ENCODE measurements at places on chromosomes 2 and 18.
A peak's percentile ranks its signal among the peaks of the same experiment; 100 is the strongest.

- DNase-seq = no peak
Measured at GRCh38 chr18:47758000-47758399, 172.5 kb downstream of the SMAD2 start.

GRCh38 chr2:120736624-120737339 is 1.1 kb downstream of the GLI2 start:
- DNase-seq = peak; percentile 52

- DNase-seq = no peak
Measured at GRCh38 chr2:200177971-200178911, 128.3 kb upstream of the SPATS2L start.

GRCh38 chr18:69770238-69770637 is 177.4 kb downstream of the CD226 start:
- DNase-seq = no peak

- peak; percentile 46 for DNase-seq
Measured at GRCh38 chr2:222024932-222025880, 273.6 kb downstream of the PAX3 start.

- DNase-seq = no peak
Measured at GRCh38 chr2:11786191-11786590, 39.8 kb downstream of the LPIN1 start.

GRCh38 chr2:54429054-54429453 is 27.1 kb upstream of the SPTBN1 start:
- no peak for DNase-seq

DNA sequence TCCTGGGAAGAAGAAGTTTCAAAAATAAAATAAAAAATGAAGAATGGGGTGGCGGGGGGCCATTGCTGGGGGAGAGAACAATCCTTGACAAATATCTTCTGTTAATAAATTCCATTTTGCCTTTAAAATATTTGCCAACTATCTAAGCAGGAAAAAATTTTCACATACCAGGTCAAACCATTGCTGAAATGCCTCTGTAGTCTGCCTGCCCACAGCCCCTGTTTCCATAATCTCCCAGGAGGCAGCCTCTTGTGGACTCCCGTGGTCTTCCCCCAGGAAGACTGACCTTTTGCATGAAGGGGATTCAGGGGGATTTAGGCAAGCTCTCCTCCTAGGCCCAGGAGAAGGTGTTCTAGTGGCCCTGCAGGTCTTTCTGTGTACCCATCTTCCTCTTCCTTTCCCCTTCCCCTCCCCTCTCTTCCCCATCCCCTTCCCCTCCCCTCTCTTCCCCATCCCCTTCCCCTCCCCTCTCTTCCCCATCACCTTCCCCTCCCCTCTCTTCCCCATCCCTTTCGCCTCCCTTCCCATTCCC is 61.0 kb downstream of the RPL37A start:
- DNase-seq = no peak

DNA sequence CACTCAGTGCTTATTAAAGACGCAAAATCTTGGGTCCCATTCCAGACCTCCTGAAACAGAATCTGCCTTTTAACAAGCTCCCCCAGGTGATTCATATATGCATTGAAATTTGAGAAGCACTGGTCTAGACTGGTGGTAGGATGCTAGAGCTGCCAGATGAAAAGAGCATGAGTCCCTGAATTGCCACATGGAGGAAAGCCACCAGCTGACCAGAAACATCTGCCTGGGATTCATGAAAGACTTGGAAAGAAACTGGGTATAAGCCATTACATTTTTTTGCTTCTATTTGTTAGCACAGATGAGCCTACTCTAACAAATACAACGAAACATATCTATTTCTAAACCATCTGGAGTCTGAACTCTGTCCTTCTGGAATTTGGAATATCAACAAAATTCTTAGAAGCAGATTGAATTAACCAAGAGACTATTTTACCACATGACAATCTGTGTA is 228.9 kb downstream of the RBM43 start:
- DNase-seq = peak; percentile 8

DNA sequence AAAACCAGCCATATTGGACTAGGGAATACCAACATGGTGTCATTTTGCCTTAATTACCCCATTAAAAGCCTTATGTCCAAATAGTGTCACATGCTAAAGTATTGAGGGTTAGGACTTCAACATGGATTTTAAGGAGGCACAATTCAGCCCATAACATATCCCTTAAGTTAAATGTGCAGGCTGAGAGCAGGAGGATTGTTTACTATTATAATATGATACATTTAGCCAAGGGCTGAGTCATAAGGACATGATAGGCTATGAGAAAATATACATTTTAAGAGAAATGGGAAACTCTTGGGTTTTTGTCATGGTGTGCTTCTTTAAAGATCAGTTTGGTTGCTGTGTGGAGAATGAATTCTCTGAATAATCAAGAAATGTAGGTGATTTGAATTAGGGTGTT is 136.8 kb downstream of the RDH14 start:
- no peak for DNase-seq

DNA sequence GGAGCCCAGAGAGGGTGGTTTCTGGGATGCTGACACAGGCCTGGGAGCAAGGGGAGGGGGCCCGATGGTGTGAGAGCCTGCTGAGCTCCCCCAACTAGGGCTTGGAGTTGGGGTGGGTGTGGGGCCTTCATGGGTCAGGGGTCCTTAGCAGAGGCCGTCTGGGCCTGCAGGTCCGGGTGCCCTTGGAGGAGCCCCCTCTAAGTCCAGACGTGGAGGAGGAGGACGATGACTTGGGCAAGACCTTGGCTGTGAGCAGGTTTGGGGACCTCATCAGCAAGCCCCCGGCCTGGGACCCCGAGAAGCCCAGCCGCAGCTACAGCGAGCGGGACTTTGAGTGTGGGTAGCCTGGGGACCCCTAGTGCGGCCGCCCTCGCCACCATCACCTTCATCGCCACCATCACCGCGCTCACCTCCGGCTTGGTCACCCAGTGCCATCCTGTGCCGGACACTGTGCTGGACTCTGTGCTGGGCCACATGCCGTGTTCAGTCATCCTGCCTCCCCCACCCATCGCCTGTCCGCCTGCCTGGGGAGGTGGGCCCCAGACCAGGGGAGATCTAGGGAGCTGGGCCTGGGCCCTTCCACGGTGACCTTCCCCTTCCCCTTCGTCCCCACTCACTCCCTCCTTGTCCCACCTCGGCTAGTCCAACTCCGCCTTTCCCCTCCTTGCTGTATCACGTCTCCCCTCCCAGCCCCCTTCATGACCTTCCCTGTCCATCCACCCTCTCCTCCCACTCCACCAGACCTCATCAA is 980 bp downstream of the SLC4A3 start:
- no peak for DNase-seq

GRCh38 chr2:235647877-235648276 is 154.0 kb downstream of the AGAP1 start:
- DNase-seq = no peak

GRCh38 chr2:9282128-9283112 is 75.8 kb downstream of the ASAP2 start:
- no peak for DNase-seq

- no peak for DNase-seq
Measured at GRCh38 chr18:22172594-22173049, 3.2 kb downstream of the GATA6 start.

- no peak for DNase-seq
Measured at GRCh38 chr2:235866373-235866772, 301.8 kb downstream of the GBX2 start.

DNA sequence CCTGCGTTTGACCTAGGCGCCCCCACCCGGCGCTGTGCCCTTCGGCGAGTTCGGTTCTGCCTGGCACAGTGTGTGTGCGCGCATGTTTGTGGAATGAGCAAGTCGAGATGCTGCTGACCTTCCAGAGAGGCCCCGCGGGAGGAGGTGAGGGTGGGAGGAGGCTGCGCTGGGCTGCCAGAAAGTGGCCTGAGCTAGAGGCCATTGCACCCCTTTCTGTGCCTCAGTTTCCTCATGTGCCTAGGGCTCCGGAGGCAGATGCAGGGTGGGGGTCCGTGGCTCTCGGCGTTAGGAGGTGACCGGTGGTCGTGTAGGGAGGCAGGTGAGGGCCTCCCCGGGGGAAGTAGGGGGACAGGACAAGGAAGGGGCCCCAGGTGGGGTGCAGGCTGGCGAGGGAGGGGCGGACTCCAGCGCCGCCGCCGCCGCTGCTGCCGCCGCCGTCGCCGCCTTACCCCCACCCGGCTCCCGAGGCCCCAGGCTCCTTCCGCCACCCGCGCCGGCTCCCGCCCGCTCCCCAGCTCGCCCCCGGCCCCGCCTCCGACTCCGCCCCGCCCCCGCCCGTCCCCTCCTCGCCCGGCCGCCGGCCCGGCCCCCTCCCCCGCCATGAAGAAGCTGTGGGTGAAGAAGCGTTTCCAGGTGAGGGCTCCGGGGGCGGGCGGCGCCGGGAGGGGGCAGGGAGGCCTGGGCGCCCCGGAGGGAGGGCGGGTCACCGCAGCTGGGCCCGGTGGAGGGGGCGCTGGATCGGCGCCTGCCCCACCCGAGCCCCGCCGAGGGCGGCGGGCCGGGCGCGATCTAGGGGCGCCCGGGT is 7.0 kb downstream of the SPEG start:
- no peak for DNase-seq

DNA sequence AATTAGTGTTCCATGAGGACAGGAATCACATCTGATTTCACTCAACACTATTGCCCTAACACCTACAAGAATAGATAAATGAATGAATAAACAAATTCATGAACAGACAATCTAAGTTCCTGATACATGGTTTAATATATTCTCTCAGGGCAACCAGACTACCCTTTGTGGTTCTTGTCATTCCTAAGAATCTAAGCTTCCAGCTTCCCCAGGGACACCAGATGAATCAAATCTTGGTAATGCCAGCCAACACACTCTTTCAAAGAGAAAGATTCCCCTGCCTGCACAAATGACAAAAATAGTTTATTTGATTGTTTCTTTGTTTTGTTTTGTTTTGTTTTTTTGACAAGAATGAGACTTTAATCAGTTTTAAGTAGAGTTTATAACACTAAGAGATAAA is 237.5 kb upstream of the CHAC2 start:
- no peak for DNase-seq

GRCh38 chr18:45107425-45107824 is 426.7 kb downstream of the SETBP1 start:
- no peak for DNase-seq

DNA sequence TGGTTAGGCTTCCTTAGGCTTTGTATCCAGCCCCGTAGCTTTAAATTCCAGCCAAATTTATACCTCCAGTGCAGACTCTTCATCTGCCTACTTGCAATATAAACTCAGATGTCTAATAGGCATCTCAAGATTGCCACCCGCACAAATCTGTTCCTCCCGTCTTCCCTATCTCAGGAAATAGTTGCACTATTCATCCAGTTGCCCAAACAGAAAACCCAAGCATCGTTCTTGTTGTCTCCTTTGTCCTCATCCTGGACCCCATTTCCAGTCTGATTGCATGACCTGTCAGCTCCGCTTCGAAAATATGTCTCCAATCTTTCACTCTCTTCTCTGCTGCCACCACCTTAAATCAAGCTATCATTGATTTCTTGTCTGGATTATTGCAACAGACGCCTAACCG is 2.3 kb downstream of the FKBP1B start:
- DNase-seq = no peak

DNA sequence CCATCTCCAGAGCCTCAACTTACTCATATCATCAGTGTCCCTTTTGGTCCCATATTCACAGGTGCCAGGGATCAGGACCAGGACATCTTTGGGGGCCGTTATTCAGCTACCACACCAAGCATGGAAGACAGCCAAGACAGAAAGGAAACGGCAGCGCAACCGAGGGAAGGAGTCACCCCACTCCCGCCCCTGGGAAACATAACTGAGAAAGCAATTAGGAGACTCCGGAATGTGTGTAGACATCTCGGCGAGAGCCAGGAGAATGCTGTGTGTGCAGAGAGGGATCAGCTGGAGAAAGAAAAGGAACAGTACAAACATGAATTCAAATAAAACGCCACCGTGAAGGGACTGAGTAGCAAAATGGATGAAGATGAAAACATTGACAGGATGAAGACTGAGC is 13.4 kb upstream of the BOK start:
- no peak for DNase-seq

DNA sequence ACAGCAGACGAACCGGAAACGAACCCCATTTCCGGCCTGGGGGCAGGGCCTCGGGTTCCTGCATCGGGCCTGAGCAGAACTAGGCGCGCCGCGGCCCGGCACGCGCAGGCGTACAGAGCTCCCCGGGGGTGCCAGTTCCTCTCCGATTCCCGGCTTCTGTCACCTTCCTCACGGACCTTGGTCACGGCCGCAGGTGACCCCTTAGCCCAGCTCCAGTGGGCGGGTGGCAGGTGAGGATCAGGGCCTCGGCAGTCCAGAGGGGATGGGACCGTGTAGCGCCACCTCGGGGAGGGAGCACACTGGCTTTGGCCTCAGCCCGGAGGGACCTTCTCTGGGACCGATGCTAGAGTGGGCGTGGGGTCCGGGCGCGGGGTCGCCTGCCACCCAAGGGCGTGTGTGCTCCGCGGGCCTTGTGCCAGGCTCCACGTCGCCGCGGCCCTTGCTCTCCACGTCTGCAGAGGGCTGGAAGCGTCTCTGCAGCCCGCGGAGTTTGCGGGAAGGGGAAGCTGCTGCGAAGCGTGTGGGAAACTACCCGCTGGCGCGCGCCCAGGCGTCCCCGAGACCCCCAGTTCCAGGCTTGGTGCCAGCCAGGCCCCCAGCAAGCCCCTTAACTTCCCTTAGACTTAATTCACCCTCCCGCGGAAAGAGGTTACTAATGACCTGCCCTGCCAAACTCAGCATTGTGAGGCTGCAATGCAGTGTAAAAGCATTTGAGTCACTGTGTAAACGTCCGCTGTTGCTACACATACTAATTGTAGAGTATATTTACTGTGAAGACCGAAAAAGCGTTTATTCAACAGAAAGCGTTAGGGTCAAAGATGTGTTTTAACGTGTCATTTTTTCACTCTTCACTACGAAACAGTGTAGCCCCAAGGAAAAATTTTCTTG is at the start of gene TRAPPC12:
Gene TRAPPC12, plus strand, starts transcription at position 48 of the 888 bp plus-strand sequence. CDS start 7,930 bp downstream, outside the sequence.
- DNase-seq = peak; percentile 92

DNA sequence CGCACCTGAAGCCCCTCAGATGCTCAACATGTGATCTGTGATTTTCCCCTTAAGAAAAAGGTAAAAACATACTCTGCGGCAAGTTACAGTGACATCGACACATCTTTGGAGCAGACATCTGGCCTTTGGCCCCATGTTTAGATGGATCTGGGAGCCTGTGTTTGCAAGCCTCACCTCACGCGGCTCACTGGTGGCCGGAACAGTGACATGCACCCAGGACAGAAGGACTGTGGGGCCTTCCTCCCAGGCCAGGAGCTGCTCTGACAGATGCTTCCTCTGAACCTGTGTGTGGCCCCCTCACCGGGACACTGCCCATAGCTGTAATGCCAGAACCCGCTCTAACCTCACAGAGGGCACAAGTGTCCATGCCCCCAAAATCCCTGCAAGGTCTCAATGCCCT is 13.1 kb downstream of the PASK start:
- DNase-seq = no peak

- no peak for DNase-seq
Measured at GRCh38 chr2:220880623-220881596, 691.2 kb downstream of the EPHA4 start.

- no peak for DNase-seq
Measured at GRCh38 chr2:40273734-40274182, 178.1 kb downstream of the SLC8A1 start.

- peak; percentile 53 for DNase-seq
Measured at GRCh38 chr2:25673300-25674076, at the start of gene DTNB. Gene DTNB (minus strand): TSS chr2:25673577. CDS start chr2:25652660, 20,917 bp downstream.

DNA sequence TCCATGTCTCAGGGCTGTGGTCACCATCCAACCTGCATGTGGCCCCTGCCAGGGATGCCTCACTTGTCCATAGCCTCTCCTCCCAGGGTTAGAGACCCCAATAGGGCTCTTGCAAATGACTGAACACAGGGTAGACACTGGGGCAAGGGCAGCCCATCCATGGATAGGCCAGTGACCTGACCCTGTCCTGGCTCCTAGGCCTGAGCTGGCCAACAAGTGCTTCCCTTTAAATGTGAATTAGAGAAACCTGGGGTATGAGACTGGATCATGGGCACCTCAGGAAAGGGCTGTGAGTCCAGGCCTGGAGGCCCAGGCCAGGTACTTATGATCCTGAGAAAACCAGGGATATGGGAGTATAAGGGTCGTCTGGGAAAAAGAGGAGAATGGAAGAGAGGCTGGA is 64.5 kb downstream of the COPS8 start:
- no peak for DNase-seq

Data from SK-N-DZ (cell line).